ENCODE measurements at places on chromosomes 4 and X.

DNA sequence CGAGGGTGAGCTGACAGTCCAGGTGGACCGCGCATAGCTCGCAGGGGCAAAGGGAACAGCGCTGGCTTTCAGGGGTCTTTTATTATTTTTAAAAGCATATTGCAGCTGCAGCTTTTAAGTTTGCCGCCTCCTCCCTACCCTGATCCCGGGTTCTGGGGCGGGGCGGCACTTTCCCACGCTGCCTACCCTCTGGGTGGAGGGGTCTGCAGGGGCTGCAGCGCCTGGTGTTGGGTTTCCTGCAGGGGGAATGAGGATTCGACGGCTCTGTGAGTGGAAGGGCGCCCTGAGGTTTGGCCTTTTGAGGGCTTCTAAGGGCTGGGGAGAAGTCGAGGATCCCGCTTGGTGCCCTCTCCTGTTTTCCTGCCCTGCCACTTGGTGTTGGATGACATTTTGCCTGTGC lies 80.7 kb upstream of the SCML1 start:
- DNase-seq = no peak

GRCh38 chrX:81229229-81229628 lies 27.3 kb downstream of the SH3BGRL start:
- no peak for DNase-seq

GRCh38 chr4:24896977-24897376 lies 15.9 kb downstream of the CCDC149 start:
- DNase-seq = no peak

GRCh38 chrX:3425031-3425430 lies 78.6 kb upstream of the MXRA5 start:
- no peak for DNase-seq

DNA sequence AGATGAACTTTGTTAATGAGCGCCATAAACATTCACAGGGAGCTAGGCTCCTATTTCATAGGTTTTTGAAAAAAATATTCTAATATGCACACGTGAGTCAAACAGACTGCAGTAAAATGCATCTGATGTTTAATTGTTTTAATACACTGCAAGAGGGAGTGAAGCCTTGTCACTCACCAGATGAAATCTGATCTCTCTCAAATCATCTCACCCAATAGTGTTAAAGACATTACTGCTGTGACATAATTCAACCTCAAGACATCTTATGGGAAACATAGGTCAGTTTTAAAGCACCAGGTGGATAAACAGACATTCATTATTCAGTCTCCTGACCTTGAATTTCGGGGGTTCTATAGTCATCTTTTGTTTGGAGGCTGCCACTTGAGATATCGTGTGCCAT lies 148.3 kb downstream of the MAML3 start:
- DNase-seq = no peak

DNA sequence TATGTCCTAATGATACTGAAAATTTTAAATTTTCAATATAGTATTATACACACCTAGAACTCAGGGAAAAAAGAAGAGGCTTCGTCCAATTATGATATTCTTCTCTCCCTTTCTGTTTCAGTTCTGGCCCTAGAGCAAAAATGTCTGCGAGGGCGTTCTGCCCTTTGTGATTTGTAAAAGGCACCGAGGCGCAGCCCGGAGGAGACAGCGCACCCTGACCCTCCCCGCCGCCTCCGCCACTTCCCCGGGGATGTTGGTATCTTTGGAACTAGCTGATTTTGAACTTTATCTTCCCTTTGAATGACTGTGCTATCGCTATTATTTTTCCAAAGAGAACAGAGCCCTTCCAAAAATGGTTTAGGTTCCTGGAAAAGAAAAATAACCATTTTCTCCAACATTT lies 173.2 kb upstream of the FAM9B start:
- DNase-seq = no peak

- no peak for DNase-seq
Observed at GRCh38 chr4:188403272-188403671, 264.0 kb downstream of the TRIML1 start.

DNA sequence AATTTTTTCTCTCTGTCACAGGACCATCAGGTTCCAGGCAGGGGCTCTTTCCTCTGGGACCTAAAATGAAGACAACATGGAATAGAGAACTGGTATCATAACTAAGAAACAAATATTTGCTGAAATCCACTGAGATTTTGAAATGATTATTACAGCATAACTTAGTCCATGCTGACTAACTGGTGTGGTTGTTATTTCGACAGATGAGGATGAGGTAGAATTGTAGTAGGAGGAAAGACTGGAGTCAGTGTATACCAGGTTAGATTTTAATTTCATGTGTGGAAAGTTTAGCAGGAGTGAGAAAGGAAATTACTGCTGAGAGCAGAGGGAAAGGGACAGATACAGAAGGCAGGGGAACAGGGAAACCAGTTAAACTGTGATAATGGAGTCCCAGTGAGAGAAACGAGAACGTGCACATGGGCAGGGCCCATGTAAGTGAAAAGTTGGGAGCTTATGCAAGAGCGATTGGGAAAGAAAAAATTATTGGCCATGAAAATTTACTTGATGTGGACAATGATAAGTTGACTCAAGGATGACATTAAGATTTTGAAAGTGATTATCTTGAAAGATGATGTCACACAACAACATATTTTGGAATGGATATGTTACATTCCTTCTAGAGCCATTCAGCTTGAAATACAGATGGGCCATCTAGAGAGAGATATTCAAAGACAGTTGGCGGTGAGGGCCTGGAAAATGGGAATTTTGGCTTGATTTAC lies 98.7 kb upstream of the DDIT4L start:
- no peak for DNase-seq
